ENCODE measurements at places on chromosomes 5 and 9.

- DNase-seq: no peak
Measured at GRCh38 chr9:75775966-75776691, 114.3 kb upstream of the PCSK5 start.

- DNase-seq: no peak
Measured at GRCh38 chr9:71147368-71147767, 25.9 kb upstream of the TRPM3 start.

DNA sequence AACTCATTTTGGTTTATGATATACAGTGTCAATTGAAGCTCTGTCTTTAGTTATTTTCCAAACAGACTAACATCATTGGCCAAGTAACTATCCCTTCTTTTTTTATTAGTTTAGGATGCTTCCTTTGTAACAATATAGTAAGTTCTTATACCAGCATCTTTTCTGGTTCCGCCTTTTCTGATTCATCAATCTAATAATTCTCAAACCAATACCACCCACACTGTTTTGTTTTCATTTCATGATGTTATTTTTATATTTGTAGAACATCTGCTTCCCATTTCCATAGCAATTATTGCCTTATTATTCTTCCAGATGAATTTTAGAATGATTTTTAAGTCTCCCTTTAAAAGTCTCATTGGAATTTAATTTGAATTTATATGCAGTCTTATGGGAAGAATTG, 218.1 kb downstream of the RFK start:
- DNase-seq: no peak

GRCh38 chr5:91955610-91956009, 572.5 kb upstream of the ARRDC3 start:
- no peak for DNase-seq

GRCh38 chr5:149687486-149688168, 42.5 kb upstream of the PPARGC1B start:
- DNase-seq: no peak

GRCh38 chr5:122723606-122724352, 51.1 kb upstream of the SNX2 start:
- no peak for DNase-seq
